NCI-H748 treated with DMSO at 0.1 percent for 48 hours (cell line): ENCODE measurements at places on chromosomes 4 and X.

DNA sequence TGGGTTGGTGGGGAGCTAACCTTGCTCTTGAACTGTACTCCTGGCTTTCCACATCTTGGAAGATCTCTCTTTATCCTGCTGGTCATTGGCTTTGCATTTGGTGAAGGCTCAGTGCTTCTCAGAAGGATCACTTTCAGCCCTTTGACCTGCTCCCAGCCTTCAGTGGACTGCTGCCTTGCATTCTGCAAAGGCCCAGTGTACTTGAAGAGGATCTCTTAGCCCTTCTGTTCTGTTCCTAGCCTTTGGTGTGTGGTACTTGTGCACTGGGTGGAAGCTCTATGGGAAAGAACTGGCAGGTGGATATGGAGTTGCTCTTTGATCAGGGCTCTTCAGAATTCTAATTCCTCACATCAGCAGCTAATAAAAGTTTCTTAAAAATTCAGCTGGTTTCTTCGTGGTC lies 46.5 kb downstream of the FGF2 start:
- no peak for DNase-seq

GRCh38 chrX:8366481-8366880 lies 98.1 kb upstream of the VCX3B start:
- no peak for DNase-seq

DNA sequence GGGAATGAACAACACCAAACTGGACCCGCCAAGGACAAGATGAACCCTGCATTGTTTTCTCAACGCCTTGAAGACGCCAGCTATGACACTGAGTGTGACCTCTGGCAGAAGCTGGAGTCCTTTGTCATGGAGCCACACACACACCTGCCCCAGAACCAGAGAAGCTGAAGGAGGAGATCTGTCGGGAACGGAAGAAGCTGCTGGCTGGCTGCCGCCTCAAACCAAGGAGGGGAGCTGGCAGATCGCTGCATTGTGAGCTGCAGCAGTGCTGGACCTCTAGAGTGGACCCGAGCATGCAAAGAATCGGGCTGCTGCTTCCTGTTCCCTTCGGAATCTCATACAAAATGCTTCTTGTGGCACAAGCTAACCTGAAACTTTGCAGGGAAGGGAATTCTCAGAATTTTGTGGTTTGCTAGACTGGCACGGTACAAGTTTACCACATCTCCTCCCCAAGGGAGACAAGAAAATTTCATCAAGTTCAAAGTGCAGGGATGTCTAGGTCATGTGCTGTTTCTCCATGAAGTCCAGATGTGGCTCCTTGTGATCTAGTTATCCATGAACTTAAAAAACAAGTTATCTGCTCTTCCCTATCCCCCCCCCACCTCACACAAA lies 23.4 kb upstream of the GLRB start:
- DNase-seq = no peak

DNA sequence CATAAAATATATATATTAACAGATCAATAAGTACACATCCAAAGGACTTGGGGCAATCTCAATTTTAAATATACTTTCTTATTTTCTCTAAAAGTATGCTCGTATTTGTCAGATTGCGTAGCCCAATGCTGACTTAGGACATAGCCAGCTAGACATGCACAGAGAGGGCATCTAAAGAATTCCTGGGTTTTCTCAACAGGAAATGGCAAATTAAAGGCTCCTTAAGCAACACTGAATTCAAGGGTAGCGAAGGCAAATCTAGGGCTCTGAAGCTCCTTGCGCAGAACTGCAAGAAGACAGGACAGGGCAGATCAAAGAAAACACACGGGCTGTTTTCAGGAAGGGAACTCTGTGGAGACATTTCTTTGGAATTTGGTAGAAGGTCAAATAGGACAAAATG lies 94.6 kb upstream of the FTHL17 start:
- DNase-seq = no peak

- no peak for DNase-seq
These were observed 121.9 kb upstream of the SMIM10 start for GRCh38 chrX:134868771-134869495.

DNA sequence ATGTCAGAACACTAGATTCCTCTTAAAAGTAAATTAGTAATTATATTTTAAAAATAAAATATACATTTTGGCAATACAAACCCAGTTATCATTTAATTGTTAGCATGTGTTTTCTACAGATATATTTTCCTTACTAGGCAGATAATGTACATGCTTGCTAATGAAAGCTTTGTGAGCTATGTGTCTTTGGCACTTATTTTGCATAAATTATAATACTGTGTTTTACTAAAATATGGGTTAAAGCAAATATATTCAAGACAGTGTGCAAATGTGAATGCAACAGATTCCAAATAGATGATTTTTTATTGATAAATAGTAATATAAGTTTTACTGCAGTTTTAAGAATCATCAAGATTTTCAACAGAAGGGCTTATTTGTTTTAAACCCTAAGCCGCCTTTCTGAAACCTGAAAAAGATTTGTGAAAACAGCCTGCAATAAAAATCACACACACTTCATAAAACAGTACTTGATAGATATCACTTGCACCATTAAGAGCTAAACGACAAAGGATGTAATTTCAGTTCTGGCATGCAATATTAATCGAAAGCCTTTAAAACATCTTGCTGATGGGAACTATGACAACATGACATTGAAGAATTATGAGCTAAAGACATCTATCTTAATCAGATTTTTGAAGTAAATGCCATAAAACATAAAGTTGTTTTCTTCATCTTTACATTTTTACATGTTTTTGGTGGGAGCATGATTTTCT lies 333.3 kb downstream of the DCTD start:
- DNase-seq = no peak

GRCh38 chrX:148914783-148915182 lies 414.4 kb downstream of the AFF2 start:
- no peak for DNase-seq

- peak; percentile 46 for DNase-seq
These were observed 181.6 kb downstream of the UGT8 start for GRCh38 chr4:114780205-114780604.

GRCh38 chr4:166594326-166594946 lies 639.9 kb downstream of the SPOCK3 start:
- peak; percentile 42 for DNase-seq

GRCh38 chrX:93422693-93423092 lies 250.7 kb downstream of the NAP1L3 start:
- DNase-seq = no peak

DNA sequence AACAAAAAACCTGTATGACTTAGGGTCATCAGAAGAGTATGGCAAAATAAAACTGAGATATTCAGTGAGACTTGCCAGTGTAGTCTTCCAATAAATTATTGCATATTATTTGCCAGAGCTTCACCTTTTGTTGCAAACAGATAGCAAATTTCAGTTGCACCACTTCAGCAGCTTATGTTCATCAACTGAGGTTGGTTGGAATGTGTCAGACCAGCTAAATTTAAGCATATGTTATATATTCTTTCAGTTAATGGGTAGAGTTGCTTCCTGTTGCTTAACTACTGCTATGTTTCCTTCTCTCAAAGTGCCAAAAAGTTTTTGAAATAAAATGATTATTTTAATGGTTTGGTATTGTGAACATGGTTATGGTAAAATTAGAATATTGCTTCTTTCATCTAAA lies 61.5 kb downstream of the GALNT7 start:
- no peak for DNase-seq

GRCh38 chr4:1249731-1250526 lies 999 bp upstream of the CTBP1 start:
- DNase-seq = no peak

- no peak for DNase-seq
These were observed 10.2 kb upstream of the STBD1 start for GRCh38 chr4:76296286-76296820.

- no peak for DNase-seq
These were observed 23.8 kb downstream of the REELD1 start for GRCh38 chr4:146238107-146238506.

- DNase-seq = no peak
These were observed 310.1 kb downstream of the PPP3CA start for GRCh38 chr4:101037249-101037648.

- no peak for DNase-seq
These were observed 116.4 kb downstream of the PPA2 start for GRCh38 chr4:105357258-105357980.

DNA sequence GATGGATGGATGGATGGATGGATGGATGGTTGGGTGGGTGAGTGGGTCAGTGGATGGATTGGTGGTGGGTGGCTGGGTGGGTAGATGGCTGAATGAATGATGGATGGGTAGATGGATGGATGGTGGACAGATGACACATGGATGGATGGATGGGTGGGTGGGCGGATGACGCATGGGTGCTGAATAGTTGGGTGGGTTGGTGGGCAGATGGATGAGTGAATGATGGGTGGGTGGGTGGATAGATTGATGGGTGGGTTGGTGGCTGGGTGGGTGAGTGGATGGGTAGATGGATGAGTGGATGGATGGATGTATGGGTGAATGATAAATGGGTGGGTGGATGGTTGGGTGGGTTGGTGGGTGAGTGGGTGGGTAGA lies 69.9 kb upstream of the NKX1-1 start:
- DNase-seq = no peak

- no peak for DNase-seq
These were observed 308.8 kb downstream of the ZNF674 start for GRCh38 chrX:46236411-46236810.

GRCh38 chr4:79980448-79980847 lies 92.6 kb downstream of the ANTXR2 start:
- DNase-seq = no peak

- no peak for DNase-seq
These were observed 5.6 kb downstream of the MSANTD1 start for GRCh38 chr4:3254302-3255131.

- no peak for DNase-seq
These were observed 42.9 kb upstream of the TMPRSS11B start for GRCh38 chr4:68288393-68288740.

DNA sequence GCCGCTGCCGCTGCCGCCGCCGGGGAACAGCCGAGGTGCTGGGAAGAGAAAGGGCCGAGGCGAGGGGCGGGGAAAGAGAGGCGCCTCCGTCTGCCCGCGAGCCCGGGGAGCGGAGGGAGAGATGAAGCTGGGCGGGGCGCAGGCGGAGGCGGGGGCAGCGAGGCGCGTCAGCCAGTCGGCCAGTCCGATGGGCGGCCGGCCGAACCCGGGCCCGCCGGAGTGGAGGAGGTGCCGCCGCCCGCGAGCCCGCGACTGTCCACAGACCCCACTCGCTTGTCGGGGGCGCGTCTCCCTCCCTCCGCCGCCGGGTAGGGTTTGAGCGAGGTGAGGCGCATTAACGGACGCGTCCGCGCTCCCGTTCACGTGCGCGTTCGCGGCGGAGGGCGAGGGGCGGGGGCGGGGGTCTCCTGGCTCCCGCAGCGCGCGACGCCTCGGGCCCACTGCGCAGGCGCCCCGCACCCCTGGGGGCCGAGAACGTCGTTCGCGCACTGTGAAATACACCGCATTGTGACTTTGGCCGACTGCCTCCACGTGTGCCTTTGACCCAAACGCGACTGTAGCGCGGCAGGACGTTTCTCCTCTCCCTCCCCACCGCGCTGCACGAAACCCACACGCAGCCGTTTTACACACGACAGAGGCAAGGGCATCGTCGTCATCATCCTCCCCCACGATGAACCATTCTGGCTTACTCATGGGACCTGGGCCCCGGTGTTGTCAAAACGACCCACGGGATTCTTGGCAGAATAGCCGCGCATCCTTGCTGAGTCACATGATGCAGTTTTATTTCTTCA lies at the start of gene NUDT11:
Gene NUDT11 (minus strand): TSS at position 92 of the 791 bp plus-strand sequence. CDS start 148 bp downstream, outside the sequence.
- DNase-seq = peak; percentile 49

DNA sequence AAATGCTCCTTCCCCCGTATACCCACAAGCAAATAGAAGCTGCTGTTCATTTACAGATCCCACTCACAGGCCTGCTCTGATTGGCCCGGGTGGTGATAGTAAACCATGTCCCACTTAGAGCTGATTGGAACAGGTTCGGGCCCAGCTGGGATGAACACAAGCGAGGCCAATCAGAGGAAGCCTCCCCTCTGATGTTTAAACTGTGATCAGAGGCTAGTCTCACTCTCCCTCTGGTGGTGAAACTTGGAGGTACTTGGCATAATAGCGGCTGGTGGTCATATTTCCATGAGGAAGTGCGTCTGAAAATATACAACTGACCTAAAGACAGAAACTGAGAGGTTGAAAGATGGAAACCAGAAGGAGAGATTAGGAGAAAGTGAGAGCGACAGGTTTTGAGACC lies 51.5 kb upstream of the TRPC3 start:
- peak; percentile 20 for DNase-seq
